ENCODE measurements at places on chromosomes 12 and 14.

DNA sequence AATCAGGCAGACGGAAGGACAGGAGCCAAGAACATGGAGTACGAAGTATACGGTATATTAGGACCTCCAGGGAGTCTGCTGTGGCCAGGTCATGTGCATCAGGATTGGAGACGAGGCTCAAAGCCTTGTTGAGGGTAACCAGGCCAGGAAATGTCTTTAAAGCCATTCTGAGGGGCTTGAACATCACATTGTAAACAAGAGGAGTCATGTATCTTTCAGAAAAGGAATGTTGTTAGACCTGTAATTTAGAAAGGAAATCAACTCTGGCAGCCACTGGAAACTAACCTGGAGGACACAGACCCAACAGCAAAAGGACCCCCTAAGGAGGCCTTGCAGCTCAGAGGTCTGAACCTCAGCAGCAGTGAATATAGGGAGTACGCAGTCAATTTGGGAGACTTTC, 7.5 kb downstream of the MAP3K9 start:
- no peak for DNase-seq

GRCh38 chr12:39505023-39505422, 62.1 kb upstream of the KIF21A start:
- DNase-seq, result no peak

- DNase-seq, result no peak
These were observed 201.3 kb upstream of the RBM19 start for GRCh38 chr12:114167431-114167830.

GRCh38 chr14:73785834-73786635, 65.6 kb upstream of the PTGR2 start:
- DNase-seq, result peak; percentile 95

DNA sequence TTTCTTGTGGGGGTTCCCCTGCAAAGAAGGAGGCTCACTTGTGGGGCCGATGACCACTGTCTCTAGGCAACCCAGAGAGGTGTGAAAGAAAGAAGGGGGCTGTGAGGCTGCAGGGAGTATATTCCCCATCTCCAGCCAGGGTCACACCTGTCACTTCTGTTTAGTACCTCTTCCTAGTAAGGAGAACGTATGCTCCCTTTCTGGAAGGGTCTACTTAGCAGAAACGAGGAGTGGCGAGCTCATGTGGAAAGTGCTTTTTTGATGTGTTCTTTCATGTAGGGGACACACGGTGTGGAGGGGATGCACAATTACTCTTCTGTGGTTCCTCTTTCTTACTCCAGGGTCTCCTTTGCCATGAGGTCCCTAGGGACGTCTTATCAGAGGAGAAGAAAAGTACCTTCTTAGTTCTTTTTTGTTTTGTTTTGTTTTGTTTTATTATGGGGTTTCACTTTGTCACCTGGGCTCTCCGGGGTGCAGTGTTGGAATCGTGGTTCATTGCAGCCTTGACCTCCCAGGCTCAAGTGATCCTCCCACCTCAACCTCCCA, 58.3 kb downstream of the PRKCH start:
- DNase-seq, result no peak

GRCh38 chr12:128611736-128612135, 212.0 kb downstream of the SLC15A4 start:
- no peak for DNase-seq

DNA sequence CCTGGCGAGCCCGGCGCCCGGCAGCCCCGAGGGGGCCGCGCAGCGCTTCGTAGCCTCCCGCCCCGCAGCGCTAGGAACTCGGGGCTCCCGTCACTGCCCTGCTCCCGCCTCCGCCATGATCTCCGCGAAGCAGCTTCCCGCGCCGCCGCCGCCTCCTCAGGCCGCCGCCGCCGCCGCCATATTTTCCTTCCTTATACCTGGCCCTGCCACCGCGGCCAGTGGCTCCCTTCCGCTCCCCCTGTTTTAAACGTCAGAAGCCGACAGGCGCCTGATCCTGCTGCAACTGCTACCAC, 286 bp downstream of the PPP4R3A start:
- no peak for DNase-seq

GRCh38 chr12:52179396-52179973, 12.3 kb downstream of the KRT80 start:
- DNase-seq, result no peak

DNA sequence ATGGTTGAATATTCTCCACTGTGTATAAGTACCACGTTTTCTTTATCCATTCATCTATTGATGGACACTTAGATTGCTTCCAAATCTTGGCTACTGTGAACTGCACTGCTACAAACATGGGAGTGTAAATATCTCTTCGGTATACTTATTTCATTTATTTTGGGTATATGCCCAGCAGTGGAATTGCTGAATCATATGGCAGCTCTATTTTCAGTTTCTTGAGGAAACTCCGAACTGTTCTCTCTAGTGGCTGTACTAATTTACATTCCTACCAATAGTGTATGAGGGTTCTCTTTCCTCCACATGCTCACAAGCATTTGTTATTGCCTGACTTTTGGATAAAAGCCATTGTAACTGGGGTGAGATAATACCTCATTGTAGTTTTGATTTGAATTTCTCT, 623.1 kb upstream of the LRFN5 start:
- no peak for DNase-seq

GRCh38 chr12:8453796-8454195, 2.0 kb upstream of the CLEC6A start:
- DNase-seq, result no peak

DNA sequence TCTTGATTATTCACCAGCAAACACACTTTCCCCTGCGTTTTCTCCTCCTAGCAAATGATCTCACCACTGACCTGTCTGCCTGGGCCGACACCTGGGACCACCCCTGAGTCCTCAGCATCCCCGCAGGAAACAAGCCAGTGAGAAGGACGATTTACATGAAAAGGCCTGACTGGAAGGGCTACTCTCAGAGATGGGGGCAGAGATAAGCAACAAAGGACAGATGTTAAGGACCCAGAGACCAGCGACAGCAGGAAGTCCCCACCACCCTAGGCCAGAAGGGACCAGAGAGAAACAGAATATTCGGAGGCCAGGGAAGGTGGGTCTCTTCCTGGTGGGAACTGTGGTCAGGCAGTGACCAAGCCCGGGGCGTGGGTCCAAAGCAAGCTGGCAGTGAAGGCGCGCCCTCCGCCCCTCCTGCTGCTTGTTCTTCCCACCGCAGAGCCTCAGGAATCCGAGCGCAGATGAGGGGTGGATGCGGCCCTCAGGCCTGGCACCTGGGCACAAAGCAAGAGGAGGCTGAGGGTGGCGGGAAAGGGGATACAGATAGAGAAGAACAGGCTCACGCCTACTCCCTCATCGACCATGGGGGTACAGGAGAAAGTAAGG, 55.8 kb downstream of the STX2 start:
- no peak for DNase-seq

GRCh38 chr14:93525696-93526451, 95.1 kb downstream of the UNC79 start:
- DNase-seq, result no peak

- peak; percentile 39 for DNase-seq
These were observed 9.0 kb downstream of the MVK start for GRCh38 chr12:109582636-109583035.

GRCh38 chr12:75969768-75970167, 61.8 kb downstream of the PHLDA1 start:
- DNase-seq, result no peak

DNA sequence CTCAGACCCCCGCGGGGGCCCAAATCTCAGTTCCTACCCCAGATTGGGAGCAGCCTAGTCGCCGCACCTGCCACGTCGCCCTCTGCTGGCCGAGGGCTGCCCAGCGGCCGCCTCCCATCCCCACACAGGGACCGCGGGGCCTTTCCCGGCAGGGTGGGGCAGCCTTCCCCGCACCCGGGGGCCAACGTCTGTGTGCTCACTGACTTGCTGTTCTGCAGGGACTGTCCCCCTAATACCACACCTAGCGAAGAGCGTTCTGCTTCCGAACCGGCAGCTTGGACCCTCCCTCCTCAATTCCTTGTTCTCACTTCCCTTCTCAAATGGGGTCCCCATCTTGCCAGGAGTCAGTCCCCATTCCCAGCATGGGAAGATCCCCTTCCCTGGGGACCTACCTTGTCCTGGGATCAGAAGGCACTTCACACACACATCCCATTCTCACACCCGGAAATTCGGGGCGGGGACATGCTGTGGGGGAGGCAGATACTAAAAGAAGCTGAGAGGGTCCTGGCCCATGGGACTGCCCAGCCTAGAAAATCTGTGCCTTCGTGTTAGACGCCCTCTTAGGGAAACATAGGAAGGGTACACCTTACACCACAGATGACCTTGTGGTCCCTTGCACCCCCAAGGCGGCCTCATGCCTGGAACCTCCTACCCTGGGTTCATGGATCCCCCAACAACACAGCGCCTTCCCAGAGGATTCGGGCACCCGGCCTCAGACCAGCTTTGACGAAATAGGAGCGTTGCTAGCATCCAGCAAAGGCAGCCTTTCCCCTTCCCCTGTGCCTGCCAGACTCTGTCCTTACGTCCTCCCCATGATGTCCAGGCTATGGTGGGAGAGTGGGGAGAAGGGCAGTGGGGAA, 16.4 kb downstream of the ACVRL1 start:
- no peak for DNase-seq

DNA sequence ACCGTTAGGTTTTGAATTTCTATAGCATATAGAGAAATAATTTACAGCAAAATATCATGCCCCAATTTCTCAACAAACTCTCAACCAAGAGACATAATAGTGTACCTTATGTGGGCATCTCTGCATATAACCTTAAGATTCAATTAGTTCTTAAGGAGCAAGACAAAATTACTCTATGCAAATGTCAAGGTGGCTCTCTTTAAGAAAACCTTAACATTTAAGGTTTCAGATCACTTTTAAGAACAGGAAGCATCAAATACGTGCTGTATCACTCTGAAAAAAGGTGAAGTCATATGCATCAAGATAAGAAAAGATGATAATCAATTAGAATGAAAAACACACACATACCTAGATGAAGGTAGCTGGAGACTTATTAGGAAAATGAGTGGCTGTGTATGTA, 728.0 kb downstream of the FLRT2 start:
- DNase-seq, result no peak

DNA sequence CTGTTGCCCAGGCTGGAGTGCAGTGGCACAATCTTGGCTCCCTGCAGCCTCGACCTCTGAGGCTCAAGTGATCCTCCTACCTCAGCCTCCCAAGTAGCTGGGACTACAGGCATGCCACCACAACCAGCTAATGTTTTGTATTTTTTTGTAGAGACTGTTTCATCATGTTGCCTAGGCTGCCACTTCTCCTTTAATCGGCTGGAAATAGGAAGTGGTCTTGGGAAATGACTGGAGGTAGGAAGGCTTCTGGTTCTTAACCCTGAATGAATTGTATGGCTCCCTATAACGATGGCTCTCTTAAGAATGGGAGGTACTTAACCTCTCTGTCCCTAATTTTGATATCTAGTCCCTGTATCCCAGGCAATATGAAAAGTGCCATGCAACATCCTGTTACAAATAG, 113.9 kb upstream of the USP15 start:
- no peak for DNase-seq

DNA sequence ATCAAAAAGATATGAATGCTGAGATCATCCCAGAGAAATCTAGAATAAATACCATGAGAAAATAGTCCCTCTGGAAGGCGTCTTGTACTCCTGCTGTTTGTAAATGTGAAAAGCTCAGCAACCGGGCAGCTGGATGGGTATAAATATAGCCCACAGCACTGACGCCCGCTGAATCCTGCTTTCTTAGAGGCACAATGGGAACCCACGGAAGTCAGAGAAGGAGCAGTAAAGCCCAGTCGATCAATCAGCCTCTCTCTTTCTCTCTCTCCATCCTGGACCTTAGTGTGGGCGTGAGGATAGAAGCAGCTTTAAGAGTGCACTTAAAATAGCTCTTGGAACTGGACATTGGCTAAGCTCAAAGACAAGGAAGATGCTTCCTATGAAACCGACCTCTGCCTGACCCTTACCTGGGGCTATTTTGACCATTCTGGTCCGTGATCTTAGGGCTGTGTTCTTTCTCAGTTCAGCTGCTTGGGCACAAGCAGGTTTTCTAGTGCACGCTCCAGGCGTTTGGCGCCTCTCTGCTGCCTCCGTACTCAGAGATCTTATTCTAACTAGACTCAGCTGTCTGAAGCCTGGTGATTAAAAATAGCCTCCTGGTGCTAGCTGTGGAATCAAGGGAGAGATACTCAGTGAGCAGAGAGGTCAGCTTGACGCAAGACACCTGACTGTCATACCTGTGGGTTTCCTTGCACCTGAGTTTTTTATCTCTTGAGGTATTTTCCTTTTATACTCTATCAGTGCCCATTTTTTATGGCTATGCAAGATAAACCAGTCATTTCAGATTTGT, 144.6 kb downstream of the ETV6 start:
- no peak for DNase-seq

DNA sequence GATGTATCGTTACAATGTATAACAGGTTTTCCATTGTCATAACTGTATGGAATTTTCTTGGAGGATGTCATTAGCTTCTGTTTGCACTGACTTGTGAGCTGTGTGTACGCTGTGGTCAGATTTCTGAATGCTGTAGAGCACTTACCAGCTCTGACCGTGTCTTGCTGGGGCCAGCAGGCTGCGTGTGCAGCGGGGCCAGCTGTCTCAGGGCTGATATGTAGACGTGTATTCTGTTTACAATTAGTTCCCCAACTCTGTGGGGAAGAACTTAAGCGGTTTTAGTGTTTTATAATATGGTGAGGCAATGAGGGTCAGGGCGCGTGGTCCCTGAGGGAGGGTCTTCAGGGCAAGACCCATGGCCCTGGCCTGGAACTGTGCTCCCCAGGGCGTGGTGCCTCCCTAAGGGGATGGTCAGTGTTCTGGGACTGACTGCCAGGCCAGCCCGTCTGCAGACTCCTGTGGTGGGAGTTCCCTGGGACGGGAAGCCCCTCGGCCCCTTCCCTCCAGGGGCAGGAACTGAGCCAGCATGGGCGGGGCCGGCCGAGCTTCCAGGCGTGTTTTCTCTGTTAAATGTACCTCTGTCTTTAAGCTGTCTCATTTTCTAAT, 18.7 kb downstream of the XRCC3 start:
- DNase-seq, result no peak

- no peak for DNase-seq
These were observed 105.4 kb upstream of the BCL2L14 start for GRCh38 chr12:11965258-11965910.

- DNase-seq, result peak; percentile 54
These were observed 108.9 kb upstream of the PLEKHG7 start for GRCh38 chr12:92593734-92594402.

DNA sequence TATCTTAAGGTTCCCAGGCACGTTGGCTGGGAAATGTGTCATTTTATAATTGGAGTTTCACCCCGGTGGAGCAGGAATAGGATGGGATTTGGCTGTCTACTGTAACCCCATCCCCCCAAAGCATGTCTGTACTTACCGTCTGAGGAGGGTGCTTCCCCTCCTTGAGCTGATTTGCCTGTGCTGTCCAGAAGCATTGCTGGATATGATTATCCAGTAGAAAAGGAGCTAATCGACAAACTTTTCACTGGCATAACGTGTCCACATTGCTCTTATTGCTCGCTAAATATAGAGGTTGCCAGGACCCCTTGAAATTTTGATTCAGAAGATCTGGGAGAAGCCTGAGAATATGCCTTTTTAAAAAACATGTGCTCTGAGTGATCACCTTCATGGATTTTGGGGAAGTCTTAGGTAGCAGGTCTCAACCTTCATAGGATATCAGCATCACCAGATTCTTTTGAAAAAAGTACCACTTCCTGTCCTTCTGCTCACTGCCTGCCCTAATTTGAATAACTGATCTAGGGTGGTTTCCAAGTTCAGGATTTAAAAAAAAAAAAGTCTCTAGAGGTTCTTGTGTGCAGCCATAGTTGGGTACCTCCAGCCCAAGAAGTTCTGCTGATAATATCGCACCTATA, 80.4 kb upstream of the KCNA1 start:
- no peak for DNase-seq

All from HepG2 (cell line).